GM12892 (cell line): ENCODE measurements at places on chromosomes 3 and 15.

- DNase-seq, result no peak
These were observed 59.7 kb downstream of the GRIP2 start for GRCh38 chr3:14480207-14481017.

DNA sequence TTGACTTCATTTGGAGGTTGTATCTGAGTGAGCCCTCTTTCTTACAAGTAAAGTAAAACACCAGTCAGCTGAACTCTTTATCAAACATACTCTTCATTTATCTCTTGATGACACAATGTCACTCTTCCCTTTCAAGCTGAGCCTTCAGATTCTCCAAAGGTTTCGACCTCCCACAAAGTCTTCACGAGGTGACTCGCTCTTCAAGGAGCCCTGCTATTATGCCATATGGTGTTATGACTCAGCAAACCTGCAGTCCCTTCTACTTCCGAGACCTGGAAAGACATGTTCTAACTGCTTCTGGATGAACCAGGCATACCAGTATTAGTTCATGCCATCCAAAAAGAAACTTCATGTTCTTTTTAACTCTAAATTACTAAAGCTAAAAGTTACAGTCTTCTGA, 23.1 kb downstream of the AADAC start:
- DNase-seq, result no peak

DNA sequence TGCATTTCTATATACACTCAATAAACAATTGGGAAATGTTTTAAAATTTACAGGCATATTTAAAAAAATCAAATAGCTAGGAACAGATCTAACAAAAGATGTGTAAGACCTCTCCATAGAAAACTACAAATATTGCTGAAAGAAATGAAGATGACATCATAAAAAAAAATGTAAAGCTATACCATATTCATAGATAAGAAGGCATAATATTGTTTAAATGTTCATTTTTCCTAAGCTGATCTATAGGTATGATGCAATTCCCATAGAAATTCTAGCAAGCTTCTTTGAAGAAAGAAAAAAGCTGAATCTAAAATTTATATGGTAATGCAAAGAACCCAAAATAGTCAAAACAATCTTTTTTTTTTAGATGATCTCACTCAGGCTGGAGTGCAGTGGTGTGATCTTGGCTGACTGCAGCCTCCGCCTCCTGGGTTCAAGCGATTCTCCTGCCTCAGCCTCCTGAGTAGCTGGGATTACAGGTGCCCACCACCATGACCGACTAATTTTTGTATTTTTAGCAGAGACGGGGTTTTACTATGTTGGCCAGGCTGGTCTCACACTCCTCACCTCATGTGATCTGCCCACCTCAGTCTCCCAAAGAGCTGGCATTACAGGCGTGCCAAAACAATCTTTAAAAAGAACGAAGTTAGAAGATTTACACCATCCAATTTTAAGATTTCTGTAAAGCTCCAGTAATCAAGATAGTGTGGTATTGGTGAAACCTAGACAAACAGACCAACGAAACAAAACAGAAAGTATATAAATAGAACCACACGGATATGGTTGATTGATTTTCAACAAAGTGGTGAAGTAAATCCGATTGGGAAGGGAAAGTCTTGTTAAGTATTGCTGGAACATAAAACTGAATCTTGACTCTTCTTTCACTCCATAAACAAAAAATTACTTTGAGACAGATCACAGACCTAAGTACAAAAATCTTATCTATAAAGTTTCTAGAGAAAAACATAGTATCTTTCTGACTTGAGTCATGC, 6.3 kb upstream of the BHLHE40 start:
- no peak for DNase-seq

DNA sequence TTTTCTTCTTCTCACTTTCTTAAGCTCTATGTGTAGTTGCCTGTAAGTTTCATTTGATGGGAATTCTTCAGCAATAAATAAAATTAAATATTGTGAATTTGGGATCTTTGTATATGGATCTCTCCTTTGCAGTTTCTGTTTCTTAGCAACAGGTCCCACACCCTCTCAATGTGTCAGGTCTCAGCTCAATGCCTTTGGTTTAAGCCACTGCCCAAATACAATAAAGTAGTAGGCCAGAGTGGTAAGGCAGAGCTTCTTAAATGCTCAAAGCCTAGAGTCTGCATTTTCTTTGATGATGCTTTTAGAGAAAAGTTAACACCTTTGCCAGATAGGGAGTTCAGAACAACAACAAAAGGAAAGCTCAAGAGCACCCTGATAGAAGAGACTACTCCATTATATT, 343.7 kb downstream of the NSUN3 start:
- DNase-seq, result no peak

- DNase-seq, result no peak
These were observed 470.5 kb upstream of the ONECUT1 start for GRCh38 chr15:53260647-53261046.
